ENCODE measurements at places on chromosomes 4 and X.

DNA sequence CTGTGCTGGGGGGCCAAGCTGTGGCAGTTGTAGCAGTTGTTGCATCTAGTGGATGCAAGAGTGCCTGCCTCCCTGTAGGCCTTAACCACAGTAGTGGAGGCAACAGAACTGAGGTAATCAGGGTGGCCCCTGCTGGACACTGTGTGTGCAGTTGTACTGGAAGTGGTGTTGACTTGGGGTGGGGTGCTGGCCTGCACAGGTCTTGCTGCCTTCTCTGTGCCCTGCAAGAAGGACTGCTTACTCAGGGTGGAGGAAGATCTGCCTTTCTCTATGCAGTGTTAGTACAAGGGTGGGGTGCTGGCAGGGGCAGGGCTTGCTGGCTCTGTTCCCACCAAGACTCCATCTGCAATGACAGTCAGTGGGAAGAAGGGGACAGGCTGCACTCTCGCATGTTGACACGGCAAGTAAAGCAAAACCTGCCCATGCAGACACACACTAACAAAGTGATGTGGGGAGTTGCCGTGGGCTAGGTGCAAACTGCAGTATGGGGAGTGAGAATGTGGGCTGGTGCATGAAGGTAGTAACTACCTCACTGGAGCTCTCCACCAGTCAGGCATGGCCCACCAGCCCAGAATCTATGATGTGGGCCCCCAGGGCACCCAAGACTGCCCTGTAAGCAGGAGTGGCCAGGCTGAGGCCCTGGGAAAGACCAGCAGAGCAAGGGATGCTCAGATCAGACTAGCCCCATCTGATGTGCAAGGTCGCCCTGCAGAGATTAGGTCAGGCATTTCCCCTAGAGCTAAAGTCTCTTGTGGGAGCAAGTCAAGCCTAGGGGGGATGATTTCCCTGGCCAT is 594.9 kb downstream of the TECRL start:
- DNase-seq = no peak

DNA sequence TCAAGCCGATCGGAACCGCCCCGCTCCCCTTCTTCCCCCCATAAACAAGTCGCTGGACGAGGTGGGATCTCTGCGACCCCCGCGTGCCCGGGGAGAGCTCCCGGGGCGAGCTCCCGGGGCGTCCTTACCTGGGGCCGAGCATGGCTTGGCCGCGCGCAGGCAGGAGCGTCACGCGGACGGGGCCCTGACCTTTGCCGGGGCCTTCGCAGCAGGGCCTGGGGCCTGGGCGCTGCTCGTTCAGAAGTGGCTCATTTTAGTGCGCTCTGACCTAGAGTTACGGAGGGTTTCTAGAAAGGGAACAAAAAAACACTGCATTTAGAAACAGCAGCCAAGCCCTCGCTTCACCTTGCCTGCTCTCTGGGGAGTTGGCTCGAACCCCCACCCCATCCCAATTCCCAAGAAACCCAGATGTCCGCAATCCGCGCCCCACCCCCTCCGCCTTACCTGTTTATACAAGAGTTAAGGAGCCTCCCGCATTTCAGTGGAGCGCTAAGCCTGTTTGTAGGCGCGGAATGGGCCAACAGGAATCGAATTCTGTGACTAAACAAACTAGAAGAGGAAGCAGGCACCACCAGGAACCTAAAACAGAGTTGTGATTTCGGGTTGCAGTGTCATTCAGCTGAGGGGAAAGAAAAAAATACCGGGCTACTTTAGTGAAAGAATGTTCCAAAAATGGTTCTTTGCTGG is 814 bp upstream of the RBM47 start:
- DNase-seq = no peak

DNA sequence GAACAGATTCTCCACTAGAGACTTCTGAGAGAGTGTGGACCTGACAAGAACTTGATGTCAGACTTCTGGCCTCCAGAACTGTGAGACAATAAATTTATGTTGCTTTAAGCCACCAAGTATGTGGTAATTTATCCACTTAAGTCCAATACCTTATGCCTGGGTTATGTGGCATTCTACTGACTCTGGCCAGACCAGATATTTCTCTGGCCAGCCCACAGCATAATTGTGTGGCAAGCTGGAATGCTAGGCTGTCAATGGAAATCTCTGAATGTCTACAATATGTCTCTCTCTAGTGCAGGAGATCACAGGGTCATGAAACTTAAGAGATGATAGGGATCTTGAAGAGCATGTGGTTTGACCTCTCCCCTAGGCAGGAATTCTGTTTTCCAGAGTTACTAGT is 251.0 kb downstream of the ZNF674 start:
- no peak for DNase-seq

GRCh38 chrX:104310657-104311254 is 56.0 kb upstream of the ESX1 start:
- DNase-seq = no peak

DNA sequence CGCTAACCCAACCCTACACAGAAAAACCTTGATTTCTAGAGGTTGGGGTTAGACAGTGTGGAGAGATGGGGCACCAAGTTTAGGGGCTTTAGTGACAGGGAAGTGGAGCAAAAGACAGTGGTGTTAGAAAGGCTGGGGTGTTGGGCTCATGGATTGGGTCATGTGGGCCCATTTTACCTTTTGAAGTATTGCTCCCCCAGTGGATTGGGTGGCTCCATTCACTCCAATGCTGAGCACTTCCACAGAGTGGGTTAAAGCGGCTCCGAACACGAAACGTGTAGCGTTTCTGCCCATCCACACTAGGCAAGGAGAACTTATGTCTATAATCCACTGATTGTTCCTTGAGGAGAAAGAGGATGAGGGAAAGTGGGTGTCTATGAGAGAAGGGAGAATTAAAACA is 2.3 kb downstream of the IL2RG start:
- DNase-seq = no peak

DNA sequence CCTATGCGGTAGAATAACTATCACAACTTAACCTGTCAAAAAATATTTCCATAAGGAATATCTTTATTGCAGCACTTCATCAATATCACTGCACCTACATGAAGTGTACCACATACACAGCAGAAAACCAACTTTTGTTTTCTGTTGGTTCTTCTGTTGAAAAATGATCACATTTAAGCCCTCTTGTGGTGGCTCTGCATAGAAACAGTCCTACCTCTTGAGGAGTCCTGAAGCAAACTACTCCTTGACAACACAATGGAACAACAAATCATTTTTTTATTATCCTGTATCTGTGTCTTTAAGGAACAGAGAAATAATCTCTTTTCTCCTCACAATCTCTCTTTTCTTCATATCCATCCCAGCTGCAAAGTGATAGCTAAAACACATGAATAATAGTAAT is 39.8 kb upstream of the ATOH1 start:
- DNase-seq = peak; percentile 12

- DNase-seq = no peak
These were observed 317.0 kb downstream of the ADGRL3 start for GRCh38 chr4:61517144-61517543.

DNA sequence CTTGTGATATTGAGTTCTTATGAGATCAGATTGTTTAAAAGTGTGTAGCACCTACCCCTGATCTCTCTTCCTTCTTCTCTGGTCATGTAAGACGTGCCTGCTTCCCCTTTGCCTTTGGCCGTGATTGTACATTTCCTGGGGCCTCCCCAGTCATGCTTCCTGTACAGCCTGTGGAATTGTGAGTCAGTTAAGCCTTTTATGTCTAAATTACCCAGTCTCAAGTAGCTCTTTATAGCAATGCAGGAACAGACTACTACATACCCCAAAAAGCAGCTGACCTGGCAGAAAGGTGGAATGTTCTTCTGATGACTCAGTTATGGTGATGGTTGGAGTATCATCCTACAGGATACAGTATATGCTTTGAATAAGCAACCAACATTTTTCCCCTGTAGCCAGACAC is 11.4 kb upstream of the MCUB start:
- DNase-seq = no peak

- DNase-seq = no peak
These were observed 98.9 kb downstream of the BCOR start for GRCh38 chrX:39998636-39999406.

DNA sequence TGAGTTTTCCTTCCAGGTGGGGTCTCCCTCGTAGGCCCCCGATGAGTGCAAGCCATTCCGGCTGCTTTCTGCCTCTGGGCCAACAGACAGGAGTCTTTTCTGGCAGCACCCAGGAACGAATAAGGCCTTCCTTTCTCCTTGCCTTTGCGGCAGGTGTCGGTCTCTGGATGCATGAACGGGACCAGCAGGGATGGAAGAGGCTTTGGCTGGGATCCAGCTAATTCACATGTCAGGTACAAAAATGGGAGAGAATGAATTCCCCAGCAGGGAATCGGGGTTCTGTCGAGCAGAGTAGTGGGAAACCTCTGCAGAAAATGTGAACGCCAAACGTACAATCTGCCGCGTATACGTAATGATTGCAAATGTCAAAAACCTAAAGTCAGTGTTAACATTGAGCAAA is 146.1 kb upstream of the TBL1X start:
- DNase-seq = no peak

- DNase-seq = no peak
These were observed 31.5 kb upstream of the GTPBP6 start for GRCh38 chrX:350148-350533.

DNA sequence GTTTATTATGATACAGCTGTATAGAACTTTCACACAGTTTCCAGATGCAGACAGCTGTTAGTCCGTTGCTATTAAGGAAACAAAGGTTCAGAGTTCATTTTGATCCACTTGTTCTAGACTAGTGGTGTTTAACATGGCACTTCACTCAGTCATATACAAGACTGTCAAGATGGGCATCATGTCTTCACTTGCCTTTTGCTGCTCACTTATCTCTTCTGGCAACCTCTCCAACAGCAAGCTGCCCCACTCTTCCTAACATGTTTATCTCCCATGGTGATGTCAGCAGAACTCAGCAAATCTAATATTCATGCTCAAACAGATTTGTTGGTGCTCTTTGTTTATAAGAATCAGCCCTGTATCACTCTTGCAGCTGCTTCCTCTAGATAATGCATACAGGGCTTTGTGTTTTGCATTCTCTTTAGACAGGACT is 236.2 kb upstream of the HAND2 start:
- no peak for DNase-seq

DNA sequence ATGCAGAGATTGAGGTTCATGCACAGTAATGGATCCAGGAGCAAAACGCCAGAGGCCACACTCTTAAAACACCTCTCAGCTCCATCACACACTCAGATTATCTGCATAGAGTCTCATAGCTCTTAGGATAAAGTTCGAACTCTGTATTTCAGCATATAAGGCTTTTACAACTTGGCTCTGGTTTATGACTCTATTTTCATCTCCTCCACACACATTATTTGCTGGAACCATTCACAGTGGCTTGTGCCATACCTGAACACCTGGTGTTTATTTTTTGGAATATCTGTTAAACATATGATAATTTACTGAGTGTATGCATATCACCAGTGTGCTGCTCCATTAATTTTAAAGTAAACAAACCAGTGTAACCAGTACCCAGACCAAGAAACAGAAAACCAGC is 27.2 kb downstream of the RASL11B start:
- DNase-seq = no peak

DNA sequence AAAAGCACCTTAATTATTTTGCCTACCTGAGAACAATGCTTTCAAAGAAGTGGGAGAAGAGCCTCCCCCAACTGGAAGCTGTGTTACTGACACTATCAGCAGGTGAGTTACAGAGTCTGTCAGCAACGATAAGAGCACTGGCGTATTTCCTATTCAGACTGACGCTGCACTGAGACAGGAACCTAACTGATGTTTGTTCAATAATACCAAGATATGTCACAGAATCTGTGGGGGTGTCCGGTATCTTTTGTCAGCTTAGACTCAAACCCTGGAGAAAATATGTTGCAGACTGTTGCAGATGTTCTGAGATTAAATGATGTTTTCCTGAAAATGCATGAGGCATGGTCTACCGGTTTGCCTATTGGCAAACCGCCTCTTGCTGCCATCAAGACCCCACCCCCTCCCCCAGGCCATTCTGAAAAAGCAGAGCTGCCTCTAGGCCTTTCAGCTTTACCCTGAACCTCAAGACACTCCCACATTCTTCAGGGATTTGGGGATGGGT is 115.2 kb upstream of the KIT start:
- DNase-seq = peak; percentile 92

- no peak for DNase-seq
These were observed 24.8 kb downstream of the NELFA start for GRCh38 chr4:1983846-1984405.

DNA sequence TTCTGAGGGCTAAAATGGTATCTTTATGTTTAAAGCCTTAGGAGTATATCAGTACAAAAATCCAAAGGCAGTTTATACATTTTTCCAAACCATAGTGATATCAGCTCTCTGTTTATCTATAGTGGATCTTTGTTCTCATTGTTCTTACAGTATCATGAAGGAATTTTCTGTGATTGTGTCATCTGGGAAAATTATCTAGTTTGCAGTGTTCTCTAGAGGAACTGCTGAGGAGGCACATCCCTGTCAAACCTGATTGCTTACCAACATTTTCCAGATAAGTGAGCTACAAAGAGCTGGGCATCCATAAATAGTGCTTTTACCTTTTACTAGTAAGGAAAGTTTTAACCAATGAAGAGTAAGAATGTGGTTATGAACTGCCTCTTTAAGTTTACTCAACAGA is 44.9 kb upstream of the SLC25A31 start:
- no peak for DNase-seq

- no peak for DNase-seq
These were observed 893.9 kb downstream of the PCDH7 start for GRCh38 chr4:31613946-31614623.

DNA sequence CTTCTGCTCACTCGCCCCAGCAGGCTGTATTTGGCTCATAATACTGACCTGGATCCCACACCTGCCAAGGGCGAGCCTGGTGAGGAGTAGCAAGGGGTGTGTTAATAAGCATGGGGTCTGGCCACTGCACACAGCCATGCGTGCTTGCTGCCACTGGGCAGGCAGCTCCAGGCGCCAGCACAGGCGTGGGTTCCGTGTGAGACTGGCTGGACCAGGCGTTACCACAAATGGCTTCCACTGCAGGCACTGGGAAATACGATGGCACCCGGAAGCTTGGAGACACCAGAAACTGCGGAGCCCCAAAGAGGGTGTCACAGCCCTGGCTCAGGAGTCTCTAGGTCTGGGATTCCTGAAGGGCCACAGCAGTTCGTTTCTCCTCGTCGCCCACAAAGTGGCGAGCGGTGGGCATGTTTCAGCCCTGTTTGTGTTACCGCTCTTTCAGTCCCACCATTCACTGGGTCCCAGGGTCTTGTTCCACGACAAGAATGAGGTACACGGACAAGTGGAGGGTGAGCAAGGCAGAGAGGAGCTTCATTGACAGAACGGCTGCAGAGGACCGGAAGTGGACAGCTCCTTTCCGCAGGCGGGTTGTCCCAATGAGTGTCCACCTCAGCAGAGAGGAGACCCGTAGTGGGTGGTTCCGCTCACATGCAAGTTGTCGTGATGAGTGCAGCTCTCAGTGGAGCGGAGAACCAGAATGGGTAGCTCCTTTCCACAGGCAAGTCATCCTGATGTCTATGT is 428.9 kb downstream of the EPHA5 start:
- DNase-seq = peak; percentile 27
